ENCODE measurements at places on chromosomes 2 and 18.
A peak's percentile ranks its signal among the peaks of the same experiment; 100 is the strongest.

DNA sequence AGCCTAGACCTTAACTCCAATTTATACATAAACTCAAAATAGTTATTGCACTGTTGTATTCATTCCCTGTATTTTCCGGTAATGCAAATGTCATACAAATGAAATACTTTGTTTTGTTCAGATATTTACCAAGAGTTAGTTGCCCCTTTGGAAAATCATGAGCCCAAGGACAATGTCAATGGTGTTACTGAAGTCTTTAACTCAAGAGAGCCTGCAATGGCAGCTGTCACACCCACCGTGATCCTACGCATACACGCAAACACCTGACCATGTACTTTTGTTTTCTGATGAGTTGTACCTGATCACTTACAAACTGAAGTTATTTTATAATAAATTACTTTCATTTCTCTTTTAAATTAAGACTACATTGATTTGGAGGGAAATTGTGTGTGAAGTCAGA is 11.7 kb upstream of the WIPF1 start:
- H3K36me3 ChIP-seq: peaks cover 2% of the 10 kb centered on the region
- no peaks in the 10 kb centered on the region for H3K27me3 ChIP-seq
- DNase-seq: no peak
- peaks cover 59% of the 10 kb centered on the region for H3K4me1 ChIP-seq
- H3K4me3 ChIP-seq: peak overlapping the region; percentile 19
- peak overlapping the region; percentile 98 for H3K27ac ChIP-seq

DNA sequence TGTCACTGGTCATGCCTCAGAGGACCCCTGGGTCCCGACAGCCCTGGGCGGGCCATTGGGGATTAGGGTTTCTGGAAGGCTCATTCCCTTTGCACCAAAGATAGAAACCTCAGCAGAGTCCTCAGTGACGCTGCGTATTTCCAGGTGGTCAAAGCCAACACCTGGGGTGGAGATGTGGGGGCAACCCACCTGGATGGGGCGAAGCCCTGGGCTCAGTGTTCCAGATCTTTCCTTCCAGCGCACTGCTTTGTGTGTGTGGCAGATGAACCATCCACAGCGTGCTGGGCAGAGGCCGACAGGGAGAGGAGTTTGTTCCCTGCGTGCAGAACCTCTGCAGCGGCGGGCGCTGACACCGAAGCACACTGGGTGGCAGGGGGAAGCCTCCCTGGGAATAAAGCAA is 143.9 kb downstream of the CTIF start:
- no peaks in the 10 kb centered on the region for H3K4me1 ChIP-seq
- H3K4me3 ChIP-seq: no peak overlapping the region
- peaks cover 3% of the 10 kb centered on the region for H3K36me3 ChIP-seq

DNA sequence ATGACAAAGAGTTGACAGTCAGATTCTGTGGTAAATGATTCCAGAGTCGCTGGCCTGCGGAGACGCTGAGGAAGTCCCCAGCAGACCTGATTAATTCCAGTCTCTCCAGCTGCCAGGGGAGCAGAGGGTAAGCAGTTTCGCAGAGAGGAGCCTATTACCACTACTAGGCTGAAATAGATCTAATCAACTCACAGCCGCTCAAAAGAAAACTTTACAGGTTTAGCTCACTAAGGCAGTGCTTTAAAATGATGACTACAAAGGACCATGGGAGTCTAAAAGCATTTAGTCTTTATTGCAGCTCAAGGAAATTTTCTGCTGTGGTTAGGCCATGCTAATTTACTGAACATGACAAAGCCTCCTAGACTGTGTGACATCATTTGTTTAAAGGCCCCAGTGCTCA is 445.6 kb upstream of the POU3F3 start:
- no peak overlapping the region for H3K4me3 ChIP-seq
- H3K4me1 ChIP-seq: no peaks in the 10 kb centered on the region
- H3K36me3 ChIP-seq: no peaks in the 10 kb centered on the region
- no peaks in the 10 kb centered on the region for H3K27me3 ChIP-seq
- DNase-seq: no peak

GRCh38 chr2:31141443-31142085 is 3.3 kb upstream of the GALNT14 start:
- peaks cover 6% of the 10 kb centered on the region for H3K4me1 ChIP-seq
- H3K27me3 ChIP-seq: peaks cover 37% of the 10 kb centered on the region
- H3K36me3 ChIP-seq: peaks cover 2% of the 10 kb centered on the region

DNA sequence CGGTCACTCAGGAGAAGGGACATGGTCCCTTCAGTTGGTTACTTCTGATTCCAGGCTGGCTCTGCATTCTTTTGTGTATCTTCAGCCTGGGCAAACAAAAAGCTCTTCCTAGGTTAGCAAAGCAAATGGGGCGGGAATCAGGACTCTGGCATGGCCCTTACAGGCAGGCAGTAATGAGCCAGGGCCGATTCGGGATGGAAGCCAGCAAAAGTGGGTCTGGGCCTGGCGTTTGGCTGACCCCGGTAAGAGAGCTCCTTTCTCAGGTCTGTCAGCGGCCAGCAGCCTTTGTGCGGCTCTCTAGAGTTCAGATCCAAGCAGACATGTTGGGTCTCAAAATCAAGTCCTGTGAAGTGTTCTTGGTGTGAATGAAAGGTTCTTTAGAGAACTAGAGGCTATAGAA is 81.5 kb upstream of the EML6 start:
- H3K4me1 ChIP-seq: peaks cover 7% of the 10 kb centered on the region
- peak overlapping the region; percentile 78 for H3K27ac ChIP-seq
- H3K36me3 ChIP-seq: peaks cover 4% of the 10 kb centered on the region
- H3K4me3 ChIP-seq: no peak overlapping the region

GRCh38 chr2:9089831-9090230 is 86.3 kb upstream of the MBOAT2 start:
- peaks cover 2% of the 10 kb centered on the region for H3K36me3 ChIP-seq
- H3K27ac ChIP-seq: no peak overlapping the region
- H3K4me1 ChIP-seq: peaks cover 2% of the 10 kb centered on the region
- H3K4me3 ChIP-seq: no peak overlapping the region

- no peak for DNase-seq
- no peak overlapping the region for H3K27ac ChIP-seq
- peaks cover 2% of the 10 kb centered on the region for H3K36me3 ChIP-seq
- H3K4me3 ChIP-seq: no peak overlapping the region
These were observed 43.9 kb upstream of the STPG4 start for GRCh38 chr2:47198985-47199451.

- no peak for DNase-seq
- no peaks in the 10 kb centered on the region for H3K4me1 ChIP-seq
These were observed 35.9 kb upstream of the WDSUB1 start for GRCh38 chr2:159322419-159322818.

- no peaks in the 10 kb centered on the region for H3K27me3 ChIP-seq
- no peak overlapping the region for H3K27ac ChIP-seq
- H3K4me3 ChIP-seq: no peak overlapping the region
- H3K4me1 ChIP-seq: peaks cover 6% of the 10 kb centered on the region
These were observed 33.2 kb upstream of the SLC40A1 start for GRCh38 chr2:189613650-189614420.

GRCh38 chr18:79764131-79764530 is 33.6 kb upstream of the KCNG2 start:
- DNase-seq: no peak
- no peaks in the 10 kb centered on the region for H3K4me1 ChIP-seq
- no peak overlapping the region for H3K27ac ChIP-seq
- no peak overlapping the region for H3K4me3 ChIP-seq
- no peaks in the 10 kb centered on the region for H3K36me3 ChIP-seq

DNA sequence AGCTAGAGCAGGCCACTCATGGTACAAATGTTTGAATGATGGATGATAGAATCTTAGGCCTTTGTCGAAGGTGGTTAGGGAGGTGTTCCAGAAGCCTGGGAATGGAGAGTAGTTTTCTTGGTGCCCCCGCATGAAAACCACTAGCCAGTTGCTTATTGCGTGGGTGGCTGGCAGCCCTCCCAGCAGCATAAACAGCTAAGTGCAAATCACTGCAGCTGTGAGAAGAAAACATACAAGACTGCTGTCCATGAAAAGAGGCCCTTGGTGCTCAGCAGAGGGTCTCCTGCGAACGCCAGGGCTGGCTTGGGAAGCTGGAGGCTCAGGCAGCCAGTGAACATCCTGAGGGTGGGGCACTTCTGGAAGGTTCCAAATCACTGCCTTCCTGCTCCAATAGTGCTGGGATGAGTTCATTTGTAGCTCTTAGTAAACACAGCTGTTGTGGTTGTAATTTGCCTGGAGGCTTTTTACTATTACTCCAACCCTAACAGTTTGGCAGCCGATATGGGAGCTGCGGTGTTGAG is 118.8 kb downstream of the MGAT5 start:
- peaks cover 13% of the 10 kb centered on the region for H3K36me3 ChIP-seq
- H3K27me3 ChIP-seq: no peaks in the 10 kb centered on the region
- peak overlapping the region; percentile 53 for H3K27ac ChIP-seq
- DNase-seq: no peak
- no peak overlapping the region for H3K4me3 ChIP-seq
- peaks cover 34% of the 10 kb centered on the region for H3K4me1 ChIP-seq

GRCh38 chr2:219836647-219837177 is 209.3 kb downstream of the SLC4A3 start:
- H3K4me3 ChIP-seq: no peak overlapping the region
- H3K36me3 ChIP-seq: no peaks in the 10 kb centered on the region
- H3K27me3 ChIP-seq: peaks cover 19% of the 10 kb centered on the region
- no peaks in the 10 kb centered on the region for H3K4me1 ChIP-seq

- peaks cover 33% of the 10 kb centered on the region for H3K27me3 ChIP-seq
- H3K27ac ChIP-seq: no peak overlapping the region
- no peak for DNase-seq
- H3K4me1 ChIP-seq: peaks cover 5% of the 10 kb centered on the region
These were observed 8.0 kb upstream of the COX7A2L start for GRCh38 chr2:42368817-42369531.

DNA sequence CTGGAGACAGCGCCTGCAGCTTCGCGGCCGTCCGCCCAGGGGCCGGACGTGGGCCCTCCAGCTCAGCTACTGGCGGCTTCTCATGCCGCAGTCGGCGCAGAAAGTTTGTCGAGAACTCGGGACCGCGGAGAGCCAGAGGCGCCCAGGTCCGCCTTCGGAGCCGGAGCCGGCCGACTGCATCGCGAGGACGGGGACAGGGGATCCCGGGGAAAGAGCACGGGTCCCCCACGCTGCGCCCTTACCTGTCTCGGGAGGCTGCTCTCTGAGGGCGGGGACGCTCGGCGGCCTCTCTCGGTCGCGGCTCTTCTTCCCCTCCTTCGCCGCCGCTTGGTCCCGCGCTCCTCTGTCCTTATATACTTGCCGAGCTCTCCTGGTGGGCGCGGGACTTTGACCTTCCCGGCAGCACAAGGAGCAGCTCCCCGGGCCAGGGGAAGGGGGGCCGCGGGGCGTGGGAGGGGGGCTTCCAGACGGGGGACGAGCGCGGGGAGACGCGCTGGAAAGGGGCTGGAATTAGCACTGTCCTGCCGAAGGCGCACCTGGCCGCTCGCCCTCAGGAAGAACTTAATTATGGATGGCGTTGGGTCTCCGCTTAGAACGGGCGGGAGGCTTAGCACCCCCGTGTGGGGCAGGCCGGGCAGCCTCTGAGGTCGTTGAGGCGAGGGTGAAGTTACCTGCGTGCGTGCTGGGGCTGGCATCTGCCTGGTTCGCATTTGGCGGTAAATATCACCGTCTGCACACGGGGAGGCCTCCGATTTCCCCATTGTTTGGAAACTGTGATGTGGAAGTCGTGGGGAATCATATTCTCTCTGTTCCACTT is at the start of gene POMC:
TSS of gene POMC (minus strand) at position 325 of the 817 bp plus-strand sequence. CDS start 3,808 bp downstream, outside the sequence.
- H3K4me3 ChIP-seq: peak within 1 kb of the TSS; percentile 82
- no peak within 1 kb of the TSS for H3K27ac ChIP-seq
- no peak for DNase-seq
- H3K27me3 ChIP-seq: peaks cover 57% of the 10 kb centered on the region
- peaks cover 23% of the 10 kb centered on the region for H3K4me1 ChIP-seq
- peaks cover 2% of the 10 kb centered on the region for H3K36me3 ChIP-seq

DNA sequence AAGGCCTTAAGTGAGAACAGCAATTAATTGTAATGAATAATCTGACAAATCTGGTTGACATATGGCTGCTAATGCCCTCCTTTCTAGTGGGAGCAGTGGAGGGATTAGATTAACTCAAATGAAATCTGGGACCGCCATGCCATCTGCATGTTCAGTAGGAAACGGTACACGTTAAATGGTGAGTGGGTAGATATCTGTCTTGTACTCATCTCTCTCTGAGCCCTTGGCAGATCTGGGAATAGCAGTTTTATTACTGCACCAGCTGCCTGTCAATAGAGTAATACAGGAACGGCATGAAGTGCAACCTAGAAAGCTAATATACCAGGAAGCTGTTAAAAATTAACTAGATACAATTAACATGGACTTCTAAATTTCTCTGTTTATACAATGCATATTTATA is 258.8 kb downstream of the GPD2 start:
- DNase-seq: no peak
- no peak overlapping the region for H3K4me3 ChIP-seq
- H3K27me3 ChIP-seq: peaks cover 21% of the 10 kb centered on the region
- H3K36me3 ChIP-seq: no peaks in the 10 kb centered on the region

GRCh38 chr2:109636317-109636716 is 22.2 kb downstream of the SOWAHC start:
- no peak overlapping the region for H3K27ac ChIP-seq
- H3K27me3 ChIP-seq: peaks cover 17% of the 10 kb centered on the region
- peaks cover 5% of the 10 kb centered on the region for H3K4me1 ChIP-seq

DNA sequence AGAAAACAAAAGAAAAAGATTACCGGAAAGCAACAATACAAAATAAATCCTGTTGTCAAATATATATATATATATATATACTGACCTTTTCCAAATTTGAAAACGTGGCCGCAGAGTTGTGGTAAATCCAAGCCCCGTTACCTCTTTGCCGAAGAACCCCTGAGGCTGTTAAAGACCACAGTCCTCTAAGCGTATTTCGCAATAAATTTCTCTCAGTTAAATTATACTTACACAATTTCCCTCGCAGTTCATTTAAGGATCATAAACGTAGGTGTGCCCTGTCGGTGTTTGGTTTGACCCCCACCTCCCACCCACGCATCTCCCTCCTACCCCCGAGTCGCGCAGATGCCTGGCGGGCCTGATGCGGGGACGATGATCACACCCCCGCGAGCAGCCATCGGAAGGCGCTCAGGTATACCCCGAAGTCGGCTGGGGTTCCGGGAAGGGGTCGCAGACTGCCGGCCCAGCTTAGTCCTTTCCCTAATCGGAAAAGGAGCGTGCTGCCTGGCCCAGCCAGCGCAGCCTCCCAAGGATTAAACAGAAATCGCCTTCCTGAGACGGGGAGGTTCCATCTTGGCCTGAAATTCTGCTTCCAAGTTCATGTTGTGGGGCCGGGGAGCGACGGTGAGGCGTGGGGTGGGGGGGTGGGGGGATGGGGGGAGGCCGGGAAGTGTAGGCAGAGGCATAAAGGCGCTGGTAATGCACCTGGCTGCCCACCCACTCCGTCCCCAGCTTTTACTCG is 2.9 kb upstream of the MEIS1 start:
- H3K4me3 ChIP-seq: no peak overlapping the region
- peaks cover 63% of the 10 kb centered on the region for H3K27me3 ChIP-seq
- no peak overlapping the region for H3K27ac ChIP-seq
- DNase-seq: no peak

GRCh38 chr2:218754781-218755180 is 27.2 kb upstream of the CYP27A1 start:
- no peak overlapping the region for H3K4me3 ChIP-seq
- no peak overlapping the region for H3K27ac ChIP-seq
- no peaks in the 10 kb centered on the region for H3K27me3 ChIP-seq
- peaks cover 16% of the 10 kb centered on the region for H3K36me3 ChIP-seq

- H3K4me1 ChIP-seq: peaks cover 3% of the 10 kb centered on the region
- H3K4me3 ChIP-seq: peak overlapping the region; percentile 84
- no peak for DNase-seq
- H3K27ac ChIP-seq: no peak overlapping the region
- no peaks in the 10 kb centered on the region for H3K36me3 ChIP-seq
These were observed 66.2 kb downstream of the CRACDL start for GRCh38 chr2:98869870-98870269.

All from T-helper 17 cell (primary cell).